HepG2 (cell line): ENCODE measurements at places on chromosomes 4 and X. TPM values are rescaled to one million over a fixed set of nuclear protein-coding genes. Genes with fewer than 3 reads are reported as not detected.
A peak's percentile ranks its signal among the peaks of the same experiment; 100 is the strongest.

AFM gene
- 0.79 and 1.8 TPM in 2 replicates for total RNA-seq

MMRN1 gene
- not detected in 2 replicates for total RNA-seq

GRCh38 chr4:120517966-120518365 lies 404.6 kb downstream of the PRDM5 start:
- no peak overlapping the region for H3K27ac ChIP-seq
- no peaks in the 10 kb centered on the region for H3K4me1 ChIP-seq
- DNase-seq = peak; percentile 9

MAP3K15 gene
- 3.4 and 3.9 TPM in 2 replicates for total RNA-seq

DNA sequence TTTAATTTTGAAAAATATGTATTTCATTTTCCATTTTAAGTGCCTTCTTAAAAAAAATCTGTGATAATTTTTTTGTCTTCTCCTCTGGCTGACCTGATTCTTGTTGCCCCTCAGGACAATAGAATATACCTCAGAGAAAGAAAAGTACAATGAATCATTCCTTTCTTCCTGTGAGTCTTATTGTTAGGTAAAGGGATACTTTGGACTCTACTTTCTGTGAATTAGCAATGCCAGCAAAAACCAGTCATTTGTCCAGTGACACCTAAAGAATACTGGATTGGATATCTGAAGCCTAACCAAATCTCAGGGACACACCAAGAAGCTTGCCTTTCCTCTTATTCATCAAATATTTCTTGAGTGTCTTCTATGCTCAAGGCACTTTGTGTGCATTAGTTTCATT lies 102.1 kb downstream of the AREG start:
- H3K27me3 ChIP-seq = no peaks in the 10 kb centered on the region
- H3K36me3 ChIP-seq = no peaks in the 10 kb centered on the region
- no peak overlapping the region for H3K27ac ChIP-seq
- no peak overlapping the region for H3K4me3 ChIP-seq
- H3K4me1 ChIP-seq = peaks cover 10% of the 10 kb centered on the region; the same call in 1 of the 2 replicates

DNA sequence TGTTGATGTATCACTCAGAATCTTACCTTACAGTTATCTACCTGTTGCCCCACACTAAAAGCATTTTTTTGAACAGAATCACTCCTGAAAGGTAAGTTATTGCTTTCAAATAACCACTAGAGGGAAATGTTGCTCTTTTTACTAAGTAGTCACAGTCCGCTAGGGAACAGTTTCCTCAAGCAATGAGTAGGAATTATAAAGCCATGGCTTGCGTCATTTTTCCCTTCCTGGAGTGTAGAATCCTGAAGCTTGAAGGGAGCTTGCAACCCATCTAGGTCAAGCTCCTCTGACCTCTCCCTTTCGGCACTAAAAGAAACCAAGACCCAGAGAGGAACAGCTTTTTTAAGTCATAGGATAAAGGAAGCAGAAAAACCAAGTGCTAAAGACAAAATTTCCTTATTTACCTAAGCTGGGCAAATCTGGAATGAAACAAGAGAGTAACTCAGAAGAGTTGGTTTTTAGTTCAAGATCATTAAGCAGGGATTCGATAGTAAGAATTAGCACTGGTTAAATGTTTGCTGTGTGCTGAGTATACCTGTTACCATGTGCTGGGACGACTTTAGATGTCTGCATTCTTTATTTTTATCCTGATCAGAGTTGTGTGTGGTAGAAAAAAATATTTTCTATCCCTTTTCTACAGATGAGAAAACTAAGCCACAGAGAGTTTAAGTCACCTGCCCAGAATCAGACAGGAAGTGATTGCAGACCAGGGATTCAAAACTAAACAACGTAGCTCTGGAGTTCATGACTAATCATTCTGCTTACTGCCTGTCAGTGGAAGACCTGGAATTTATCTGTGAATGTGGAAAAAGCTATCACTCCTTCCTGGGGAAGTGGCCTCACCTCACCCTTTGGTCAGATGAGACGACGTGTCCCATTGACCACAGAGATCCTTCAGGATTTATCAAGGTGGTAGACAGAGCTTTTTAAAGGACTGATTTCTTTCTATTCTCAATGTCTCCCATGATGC lies 631.5 kb downstream of the RAB28 start:
- no peaks in the 10 kb centered on the region for H3K27me3 ChIP-seq
- peaks cover 16% of the 10 kb centered on the region for H3K4me1 ChIP-seq
- peak overlapping the region; percentile 13 for H3K27ac ChIP-seq
- DNase-seq = peak; percentile 76
- peak overlapping the region; percentile 17; the same call in 1 of the 2 replicates for H3K4me3 ChIP-seq
- no peaks in the 10 kb centered on the region for H3K36me3 ChIP-seq
